ENCODE measurements at places on chromosomes 11 and 22. TPM values are rescaled to one million over a fixed set of nuclear protein-coding genes. Genes with fewer than 3 reads are reported as not detected.

Gene FAM83F
- 0.05 TPM for total RNA-seq

Gene CSNK2A3
- 0.56 TPM for total RNA-seq

Gene ADM
- total RNA-seq: 0.27 TPM

Gene NOX4
- not detected for total RNA-seq

Gene RIBC2
- total RNA-seq: 7.0 TPM

GRCh38 chr11:10302744-10303557 lies 1.9 kb upstream of the ADM start:
- DNase-seq: peak; percentile 78

- DNase-seq: no peak
These were observed at the start of gene IRAG1 for GRCh38 chr11:10693509-10694081. IRAG1 (minus strand) TSS chr11:10693755; CDS start chr11:10693602, 153 bp downstream.

GRCh38 chr11:84686716-84687115 lies 940.4 kb downstream of the DLG2 start:
- no peak for DNase-seq

DNA sequence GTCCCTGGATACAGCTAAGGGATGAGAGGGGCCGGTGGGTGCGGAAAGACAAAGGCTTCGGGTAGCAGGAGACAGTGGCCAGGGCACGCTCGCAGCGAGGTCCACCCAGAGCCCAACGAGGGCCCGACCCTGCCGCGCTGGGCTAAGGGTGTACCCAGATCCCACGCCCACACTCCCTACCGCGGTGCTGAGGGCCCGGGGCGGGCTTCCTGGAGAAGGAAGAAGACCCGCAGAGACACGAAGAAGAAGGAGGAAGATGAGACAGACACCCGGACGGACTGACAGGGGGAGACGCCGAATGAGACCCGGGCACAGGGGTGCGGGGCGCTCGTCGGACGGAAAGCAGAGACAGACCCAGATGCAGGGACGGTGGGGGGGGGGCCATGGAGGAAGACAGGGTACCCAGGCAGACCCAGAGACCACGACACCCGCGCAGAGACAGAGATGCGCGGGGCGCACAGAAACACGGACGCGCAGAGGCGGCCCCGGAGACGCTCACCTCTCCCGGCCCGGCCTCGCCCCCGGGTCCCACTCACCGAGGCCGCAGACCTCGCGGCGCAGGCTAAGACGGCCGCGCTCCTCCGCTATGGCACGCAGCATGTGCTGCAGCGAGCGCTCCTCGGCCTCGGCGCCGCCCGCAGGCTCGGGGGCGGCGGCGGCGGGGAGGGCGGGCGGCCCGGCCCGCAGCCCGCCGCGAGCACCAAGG lies 437 bp downstream of the KIAA0930 start:
- DNase-seq: peak; percentile 42

DNA sequence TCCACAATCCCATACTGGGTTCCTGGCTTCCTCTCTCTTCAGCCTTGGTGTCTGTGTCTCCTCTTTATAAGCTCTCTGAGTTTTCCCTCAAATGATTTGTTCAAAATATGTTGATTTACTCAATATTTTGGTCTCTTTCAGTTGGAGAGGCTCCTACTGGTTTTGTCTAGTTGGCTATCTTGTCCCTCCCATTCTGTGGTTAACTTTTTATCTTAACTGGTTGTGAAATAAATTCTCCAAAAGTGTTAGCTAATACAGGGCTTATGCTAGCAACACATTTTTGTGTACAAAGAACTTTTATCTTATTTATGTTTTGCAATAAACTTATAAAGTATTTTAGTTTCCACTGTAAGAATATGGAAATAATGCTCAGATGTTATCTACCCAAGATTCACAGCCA lies 200.9 kb downstream of the AASDHPPT start:
- no peak for DNase-seq

GRCh38 chr11:304915-305843 lies 2.4 kb upstream of the IFITM2 start:
- peak; percentile 74 for DNase-seq

DNA sequence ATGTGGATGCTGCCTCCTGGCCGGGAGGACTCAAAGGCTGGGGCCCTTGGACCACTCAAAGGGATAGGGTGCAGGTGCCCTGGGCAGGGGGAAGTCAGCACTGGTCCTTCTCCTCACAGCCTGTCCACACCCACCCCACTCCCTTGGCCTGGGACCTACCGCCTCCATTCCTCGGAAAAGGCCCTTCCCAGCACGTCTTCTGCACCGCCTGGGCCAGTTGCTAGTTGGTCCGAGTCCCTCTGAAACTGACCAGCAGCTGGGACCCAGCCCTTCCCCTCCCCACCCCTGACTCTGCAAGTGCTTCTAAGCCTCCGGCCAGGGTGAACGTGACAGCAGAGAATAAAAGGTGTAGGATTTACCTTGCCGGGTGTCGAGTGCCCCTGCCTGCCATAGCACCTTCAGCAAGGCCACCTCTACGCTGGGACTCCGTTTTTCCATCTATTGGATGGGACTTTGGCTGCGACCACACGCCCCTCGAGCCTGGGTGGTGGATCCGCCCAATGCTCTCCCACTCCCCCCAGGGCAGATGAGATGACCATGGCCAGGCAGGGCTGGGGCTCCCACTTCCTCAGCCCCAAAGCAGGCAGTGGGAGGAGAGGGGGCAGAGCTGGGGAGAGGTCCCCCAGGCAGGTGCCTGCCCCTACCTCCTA lies 37.3 kb downstream of the OSBPL5 start:
- DNase-seq: no peak

DNA sequence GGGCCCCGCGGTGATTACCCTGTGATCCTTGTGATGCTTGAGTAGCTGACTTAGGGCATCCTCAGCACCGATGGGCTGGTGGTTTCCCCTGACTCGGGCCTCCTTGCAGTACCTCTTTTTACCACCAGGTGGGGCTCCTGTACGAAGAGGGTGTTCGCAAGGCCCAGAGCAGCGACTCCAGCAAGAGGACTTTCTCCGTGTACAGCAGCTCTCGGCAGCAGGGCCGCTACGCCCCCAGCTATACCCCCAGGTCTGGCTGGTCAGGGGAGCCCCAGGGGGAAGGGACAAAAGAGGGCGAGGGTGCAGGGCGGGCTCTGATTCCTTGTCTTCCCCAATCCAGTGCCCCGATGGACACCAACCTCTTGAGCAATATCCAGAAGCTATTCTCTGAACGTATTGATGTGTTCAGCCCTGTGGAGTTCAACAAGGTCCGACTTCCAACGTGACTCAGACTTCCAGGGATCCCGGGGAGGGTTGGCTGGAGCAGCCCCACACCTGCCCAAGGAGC lies 1.3 kb upstream of the TM7SF2 start:
- DNase-seq: peak; percentile 96

DNA sequence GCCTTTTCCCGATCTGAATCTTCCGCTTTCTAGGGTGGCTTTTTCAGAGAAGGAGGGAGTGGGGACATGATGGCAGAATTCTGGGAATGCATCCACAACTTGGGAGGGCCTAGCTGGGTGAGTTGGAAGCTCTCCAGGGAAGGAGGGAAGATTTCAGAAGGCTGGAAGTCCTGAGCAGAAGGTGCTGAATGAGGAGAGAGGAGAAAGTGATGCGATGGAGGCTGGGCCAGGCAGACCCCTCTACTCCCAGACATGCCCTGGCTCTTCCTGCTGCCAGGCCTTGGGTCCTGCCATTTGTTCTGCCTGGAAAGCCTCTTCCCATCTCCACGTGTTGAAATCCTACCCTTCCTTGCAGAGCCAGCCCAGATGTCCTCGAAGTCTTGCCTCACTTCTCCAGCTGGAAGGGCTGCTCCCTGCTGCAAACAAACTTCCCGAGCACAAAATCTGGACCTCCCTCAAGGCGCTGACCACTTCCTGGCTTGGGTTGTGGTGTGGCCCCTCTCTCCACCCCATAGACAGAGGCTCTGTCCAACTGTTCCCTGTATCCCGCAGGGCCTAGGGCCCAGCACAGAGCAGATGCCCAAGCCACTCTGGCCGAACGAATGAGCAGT lies 16.8 kb downstream of the LRRC32 start:
- DNase-seq: no peak

- no peak for DNase-seq
These were observed 564.9 kb downstream of the CNTN5 start for GRCh38 chr11:99585606-99586005.

- no peak for DNase-seq
These were observed 50.4 kb upstream of the SEPTIN5 start for GRCh38 chr22:19663821-19664355.

DNA sequence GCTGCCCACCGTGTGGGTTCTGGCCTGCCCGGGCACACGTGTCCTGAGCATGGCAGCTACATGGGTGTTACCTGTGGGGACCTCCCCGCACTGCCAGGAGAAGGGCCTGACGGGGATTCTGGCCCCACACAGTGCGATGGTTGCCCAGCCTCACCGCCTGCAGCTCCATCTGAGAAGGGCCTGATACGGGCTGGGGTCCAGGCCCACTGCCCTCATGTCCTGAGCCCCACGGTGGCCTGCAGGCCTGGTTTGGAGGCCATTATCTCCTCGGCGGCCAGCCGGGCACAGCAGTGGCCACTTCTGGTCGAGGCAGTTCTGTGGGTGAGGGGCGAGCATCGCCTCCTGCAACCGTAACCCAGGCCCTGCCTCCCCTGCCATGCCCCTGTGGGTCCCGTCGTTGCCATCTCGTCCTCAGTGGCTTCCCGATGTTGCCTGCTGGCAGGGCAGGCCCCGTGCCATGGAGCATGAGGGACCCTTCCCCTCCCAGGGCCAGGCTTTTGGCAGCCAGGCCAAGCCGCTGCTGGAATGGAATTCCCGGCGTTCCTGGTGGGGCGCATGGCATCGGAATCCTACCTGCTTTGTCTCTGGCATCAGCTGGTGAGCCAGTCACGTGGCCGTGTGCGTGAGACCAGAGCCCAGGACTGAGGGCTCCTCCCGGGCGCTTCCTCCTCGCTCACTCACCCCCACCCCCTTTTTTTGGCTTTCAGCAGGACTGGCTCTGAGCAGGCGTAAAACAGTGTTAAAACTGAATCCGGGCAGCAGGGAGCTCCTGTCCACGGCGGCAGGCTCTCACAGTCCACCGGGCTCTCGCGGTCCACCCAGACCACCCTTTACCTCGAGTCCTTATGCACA lies 71.9 kb upstream of the PPARA start:
- DNase-seq: no peak

GRCh38 chr22:31313366-31314147 lies 21.3 kb upstream of the PIK3IP1 start:
- DNase-seq: peak; percentile 77

GRCh38 chr11:57482782-57483561 lies 22.6 kb downstream of the RTN4RL2 start:
- DNase-seq: peak; percentile 48

Measured in activated CD4-positive, alpha-beta T cell treated with anti-CD3 and anti-CD28 coated beads, Interleukin-2, amount 10 ng/mL, durations not matched to agents 7 days and 5 days (primary cell).